ENCODE measurements at places on chromosomes 1 and 21.
A peak's percentile ranks its signal among the peaks of the same experiment; 100 is the strongest.

DNA sequence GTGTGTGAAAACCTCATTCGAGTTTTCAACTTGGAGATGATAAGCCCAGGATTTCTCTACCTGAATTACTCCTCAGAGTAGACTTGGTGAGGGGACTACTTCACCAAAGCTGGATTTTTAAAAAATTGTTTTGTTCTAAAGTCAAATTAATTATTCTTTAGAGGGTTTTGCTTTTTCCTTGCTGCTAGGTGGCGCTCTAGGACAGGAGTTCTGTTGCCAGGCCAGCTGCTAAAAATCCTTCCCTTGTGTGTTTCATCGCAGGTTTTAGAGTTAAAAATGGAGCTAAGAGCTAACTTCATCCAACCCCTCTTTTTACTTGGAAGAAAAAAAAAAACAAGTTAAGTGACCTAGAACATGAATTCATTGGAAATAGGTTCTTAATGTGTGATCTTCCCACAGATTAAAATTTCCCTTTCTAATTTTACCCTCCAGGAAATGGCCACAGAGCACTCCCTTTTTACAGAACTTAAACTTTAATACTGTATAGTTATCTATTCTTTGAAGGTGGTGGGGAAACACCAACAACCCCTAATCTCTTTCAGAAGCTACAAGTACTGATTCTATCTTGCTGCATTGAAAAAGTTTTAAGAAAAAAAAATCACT lies 36.7 kb upstream of the FAM163A start:
- DNase-seq, result peak; percentile 57

- DNase-seq, result no peak
These were observed 470.5 kb downstream of the LTN1 start for GRCh38 chr21:28522014-28522799.

DNA sequence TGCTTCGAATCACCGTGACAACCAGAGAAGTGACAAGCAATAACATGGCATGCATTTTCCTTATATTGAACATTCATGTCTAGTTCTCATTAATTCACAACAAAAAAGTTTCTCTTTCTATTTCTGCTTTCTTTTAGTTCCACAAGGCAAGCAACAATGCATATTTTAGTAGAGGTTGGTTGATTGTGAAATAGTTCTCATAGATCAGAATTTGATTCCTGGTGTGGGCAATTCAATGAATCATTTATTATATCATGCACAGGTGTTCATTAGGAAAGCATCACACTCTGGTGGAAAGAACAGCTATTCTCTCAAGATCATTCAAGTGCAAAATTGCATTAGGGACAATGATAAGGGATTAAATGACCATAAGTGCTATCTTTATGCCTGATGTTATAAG lies 980.9 kb downstream of the BRINP3 start:
- DNase-seq, result no peak

GRCh38 chr21:41931041-41931451 lies 22.8 kb downstream of the C2CD2 start:
- DNase-seq, result no peak

- DNase-seq, result no peak
These were observed 14.0 kb downstream of the F3 start for GRCh38 chr1:94527447-94528031.

DNA sequence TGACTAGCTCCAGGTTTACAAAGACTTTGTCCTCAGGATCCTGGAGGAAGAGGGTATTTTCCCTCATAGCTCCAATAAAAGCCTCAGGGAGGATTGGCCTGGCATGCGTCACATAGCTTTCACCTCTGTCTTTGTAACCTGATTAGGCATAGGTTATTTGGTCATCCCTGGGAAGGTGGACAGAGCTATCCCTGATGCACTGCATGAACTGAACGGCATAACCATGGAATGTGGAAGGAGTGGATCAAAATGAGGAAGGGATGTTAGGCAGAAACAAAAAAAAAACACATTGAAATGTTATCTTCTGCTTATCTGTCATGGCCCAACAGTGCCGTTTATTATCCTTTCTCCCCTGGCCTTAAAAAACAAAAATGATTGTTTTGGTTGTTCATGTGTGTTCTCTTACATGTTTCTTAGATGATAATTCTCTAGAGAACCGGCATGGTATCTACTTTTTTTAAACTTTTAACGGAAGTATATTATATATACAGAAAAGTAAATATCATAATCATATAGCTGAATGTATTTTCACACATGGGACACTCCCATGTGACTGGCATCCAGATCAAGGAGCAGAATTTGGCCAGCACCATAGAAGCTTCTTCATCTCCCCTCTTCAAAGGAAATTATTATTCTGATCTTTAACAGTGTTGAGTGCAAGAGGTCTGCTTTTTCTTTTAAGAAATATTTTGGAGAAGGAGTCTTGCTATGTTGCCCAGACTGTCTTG lies 85.3 kb downstream of the RPS6KC1 start:
- DNase-seq, result no peak

DNA sequence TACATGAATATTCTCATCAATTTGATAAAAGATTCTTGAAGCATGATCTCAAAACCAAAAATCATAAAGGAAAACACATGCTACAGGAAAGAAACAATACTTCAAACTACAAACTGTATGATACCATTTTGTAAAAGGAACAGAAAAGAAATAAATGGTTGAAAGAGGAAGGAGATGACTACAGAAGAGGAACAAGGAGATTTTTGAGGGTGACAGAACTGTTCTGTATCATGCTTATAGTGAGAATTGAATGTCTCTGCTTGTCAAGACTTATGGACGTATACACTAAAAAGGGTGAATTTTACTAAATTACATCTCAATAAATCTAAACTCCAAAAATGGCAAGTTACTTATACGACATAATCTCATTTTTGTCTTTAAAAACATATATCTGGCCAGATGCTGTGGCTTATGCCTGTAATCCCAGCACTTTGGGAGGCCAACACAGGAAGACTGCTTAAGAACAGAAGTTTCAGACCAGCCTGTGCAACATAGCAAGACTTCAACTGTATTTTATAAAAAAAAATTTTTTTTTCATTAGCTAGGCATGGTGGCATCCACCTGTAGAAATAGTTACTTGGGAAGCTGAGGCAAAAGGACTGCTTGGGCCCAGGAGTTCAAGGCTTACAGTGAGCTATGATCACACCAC lies 125.4 kb downstream of the EIF4G3 start:
- DNase-seq, result no peak

GRCh38 chr1:56644064-56644918 lies 823 bp upstream of the PRKAA2 start:
- DNase-seq, result no peak

DNA sequence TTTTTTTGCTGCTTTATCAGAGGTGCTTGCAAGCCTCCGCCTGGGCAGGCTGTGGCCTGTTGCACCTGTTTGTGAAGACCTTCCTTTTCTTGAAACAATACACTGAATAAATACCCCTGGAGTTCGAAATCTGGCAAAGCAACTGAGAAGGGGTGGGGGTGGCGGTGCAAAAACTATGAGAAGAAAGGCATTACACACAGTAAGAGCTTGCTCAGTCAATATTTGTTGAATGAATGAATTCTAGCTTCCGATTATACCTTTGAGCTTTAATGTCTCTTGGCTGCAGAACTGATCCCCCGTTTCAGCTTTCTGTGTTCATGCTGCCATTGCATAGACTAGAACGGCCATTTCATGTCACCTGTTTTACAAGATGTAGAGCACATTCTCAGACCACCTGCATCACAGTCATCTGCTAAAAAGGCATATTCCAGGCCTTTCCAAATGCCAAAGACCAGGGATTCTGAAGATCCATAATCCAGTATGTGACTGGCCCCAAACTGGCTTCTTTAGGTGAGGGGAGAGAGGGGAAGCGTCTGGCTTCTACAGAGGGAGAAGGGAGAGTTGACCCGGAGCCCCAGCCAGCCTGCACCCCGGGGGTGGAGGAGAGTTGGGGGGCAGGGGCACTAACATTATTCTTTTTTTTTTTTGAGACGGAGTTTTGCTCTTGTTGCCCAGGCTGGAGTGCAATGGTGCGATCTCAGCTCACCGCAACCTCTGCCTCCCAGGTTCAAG lies 111.5 kb downstream of the ETS2 start:
- no peak for DNase-seq

- DNase-seq, result no peak
These were observed 173.4 kb downstream of the SETD4 start for GRCh38 chr21:35886887-35887286.

DNA sequence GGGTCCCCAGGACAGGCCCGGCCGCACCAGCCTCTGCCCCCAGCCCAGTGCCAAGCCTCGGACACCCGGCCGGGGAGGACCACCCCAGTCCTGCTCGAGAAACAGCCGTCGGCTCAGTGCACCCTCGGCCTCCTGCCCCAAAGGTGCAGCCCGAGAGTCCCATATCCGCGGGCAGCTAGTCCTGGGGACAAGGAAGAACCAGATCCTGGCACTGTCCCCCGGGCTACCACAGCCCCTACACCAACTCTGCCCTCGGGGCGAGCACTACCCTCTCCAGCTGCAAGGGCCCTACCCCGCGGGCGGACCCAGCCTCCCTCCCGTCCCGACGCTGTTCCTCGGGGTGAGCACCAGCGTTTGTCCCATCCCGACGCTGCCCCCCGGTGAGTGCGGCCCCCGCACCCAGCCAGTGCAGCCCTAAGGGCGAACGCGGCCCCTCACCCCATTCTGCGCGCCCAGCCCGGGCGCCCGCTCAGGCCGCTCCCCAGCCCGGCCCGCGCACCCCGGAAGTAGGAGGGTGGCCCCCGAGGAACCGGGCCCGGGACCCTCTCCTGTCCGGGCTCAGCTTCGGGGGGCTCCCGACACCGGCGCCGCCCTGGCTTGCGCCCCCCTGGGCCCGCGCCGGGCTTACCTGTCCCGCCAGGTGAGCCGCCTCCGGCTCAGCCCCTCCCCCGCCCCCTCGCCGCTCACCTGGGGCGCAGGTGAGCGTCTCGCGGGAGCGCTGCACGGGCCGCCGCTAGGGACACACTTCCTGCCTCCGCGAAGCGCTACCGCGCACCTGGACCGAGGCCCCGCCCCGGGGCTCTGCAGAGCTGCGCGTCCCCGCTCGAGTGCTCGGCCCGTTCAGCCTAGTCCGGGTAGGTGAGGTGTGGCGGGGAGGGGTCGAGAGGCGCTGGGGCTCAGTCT lies at the start of gene KDF1:
KDF1 (minus strand) TSS at position 747 of the 903 bp plus-strand sequence. CDS start 8,088 bp downstream, outside the sequence.
- DNase-seq, result peak; percentile 45

DNA sequence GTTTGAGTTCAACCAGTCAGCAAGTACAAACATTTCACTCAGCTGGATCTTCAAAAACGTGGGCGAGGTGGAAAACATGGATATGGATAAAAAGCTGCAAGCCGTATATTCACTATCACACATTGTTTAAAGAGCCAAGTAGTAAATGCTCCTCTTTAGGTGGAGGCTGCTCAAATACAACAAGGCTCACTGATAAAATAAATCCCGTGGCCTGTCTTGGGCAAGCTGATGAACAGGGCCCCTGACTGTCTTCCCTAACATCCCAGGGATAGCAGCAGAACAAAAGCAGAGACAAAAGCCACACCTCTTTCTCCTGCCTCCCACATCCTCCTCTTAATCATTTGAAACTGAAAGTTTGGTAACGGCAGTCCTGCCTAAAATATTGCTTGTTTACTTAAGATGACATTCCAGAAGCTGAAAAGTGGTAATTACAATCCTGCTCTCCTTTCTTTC lies 357.7 kb downstream of the TTLL7 start:
- no peak for DNase-seq

DNA sequence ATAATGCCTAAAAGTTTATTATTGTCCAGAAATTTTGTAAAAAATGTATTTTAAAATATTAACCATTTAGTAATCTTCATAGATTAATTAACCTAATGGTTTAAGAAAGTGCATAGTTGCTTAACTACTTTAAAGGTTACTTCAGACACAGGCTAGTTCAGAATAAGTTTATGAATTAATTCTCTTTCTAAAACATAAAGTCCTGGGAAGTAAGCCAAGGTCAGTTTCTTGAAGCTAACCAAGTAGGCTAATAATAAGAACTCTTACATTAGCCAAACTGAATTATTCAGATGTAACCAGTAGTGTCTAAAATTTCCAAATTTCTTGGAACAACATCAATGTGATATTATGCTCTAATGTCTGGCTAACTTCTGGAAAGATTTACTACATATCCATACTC lies 790.4 kb downstream of the NCAM2 start:
- no peak for DNase-seq

GRCh38 chr1:205251576-205251975 lies 23.8 kb downstream of the TMCC2 start:
- no peak for DNase-seq

DNA sequence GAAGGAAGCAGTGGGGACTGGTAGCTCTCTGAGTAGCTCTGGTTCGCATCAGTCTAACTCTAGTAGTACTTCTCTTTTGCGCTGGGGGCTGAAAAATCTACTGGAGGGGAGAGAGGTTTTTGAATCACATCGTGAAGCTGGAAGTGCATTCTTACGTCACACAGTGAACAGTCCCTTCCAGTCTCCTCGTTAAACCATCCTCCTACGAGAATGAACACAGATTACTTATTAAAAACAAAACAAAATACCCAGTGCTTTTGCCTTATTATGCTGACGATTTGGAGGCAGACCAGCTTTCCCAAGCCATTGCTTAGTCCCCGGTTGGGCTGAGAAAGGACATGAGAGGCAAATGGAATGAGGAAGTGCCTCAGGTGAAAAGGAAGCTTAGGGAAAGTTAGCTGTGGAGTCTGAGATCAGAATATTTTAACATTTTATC lies 16.1 kb downstream of the HUNK start:
- no peak for DNase-seq

DNA sequence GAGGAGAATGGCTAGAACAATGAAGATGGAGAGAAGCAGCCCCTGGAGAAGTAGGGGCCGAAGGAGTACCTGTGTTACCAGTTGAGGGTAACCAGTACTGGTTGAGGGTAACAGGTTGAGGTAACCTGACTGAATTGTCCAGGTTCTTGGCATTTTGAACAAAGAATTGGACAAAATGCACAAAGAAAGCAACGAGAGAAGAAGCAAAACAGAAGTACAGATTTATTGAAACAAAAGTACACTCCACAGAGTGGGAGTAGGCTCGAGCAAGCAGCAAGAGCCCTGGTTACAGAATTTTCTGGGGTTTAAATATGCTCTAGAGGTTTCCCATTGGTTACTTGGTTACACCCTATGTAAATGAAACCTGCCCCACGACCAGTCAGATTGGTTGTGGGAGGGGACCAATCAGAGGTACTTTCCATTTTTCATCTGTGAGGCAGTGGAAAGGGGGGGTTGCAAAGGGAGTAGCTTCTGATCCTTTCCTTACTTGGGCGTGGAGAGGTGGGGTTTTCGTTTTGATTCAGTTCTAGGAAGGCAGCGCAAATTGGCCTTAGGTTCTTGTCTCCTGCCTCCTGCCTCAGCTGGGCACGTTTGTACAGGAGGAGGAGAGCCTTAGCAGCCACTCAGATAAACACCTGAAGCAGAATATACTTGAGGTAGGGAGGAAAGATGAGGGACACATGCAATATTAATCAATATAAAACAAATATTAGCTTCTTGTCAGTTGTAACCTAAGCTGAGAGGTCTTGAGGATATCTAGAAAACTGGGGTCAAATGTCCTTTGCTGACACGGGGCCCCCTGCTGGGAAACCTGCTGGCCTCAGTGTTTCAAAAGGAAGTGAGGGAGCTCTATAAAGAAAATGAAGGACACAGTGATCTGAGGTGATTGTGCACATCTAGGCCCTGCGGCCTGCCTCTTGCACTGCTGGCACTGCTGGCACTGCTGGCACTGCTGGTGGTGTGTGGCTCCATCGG lies 14.3 kb upstream of the LSM10 start:
- DNase-seq, result no peak

- DNase-seq, result no peak
These were observed 41.4 kb upstream of the PLA2G2C start for GRCh38 chr1:20227704-20228103.
